ENCODE measurements at places on chromosomes 11 and 22.

DNA sequence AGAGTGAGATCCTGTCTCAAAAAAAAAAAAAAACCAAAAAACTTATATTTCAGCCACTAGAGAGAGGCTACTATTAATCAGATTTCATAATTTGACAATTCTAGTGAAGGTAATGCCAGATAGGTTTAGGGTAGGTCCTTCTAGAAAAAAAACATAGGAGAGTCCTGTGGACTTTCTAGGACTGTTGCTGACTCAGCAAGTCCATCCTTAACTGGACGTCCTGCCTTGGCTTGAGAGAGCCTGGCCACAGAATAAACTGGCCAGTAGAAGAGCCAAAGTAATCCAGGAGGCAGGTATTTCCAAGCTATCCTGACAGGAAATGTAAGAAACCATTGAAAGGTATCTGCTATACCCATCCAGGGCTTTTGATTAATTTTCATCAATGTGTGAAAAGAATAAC lies 64.6 kb downstream of the TRIM44 start:
- no peak for DNase-seq

- DNase-seq, result no peak
Measured at GRCh38 chr11:32109592-32109991, 18.7 kb downstream of the RCN1 start.

- no peak for DNase-seq
Measured at GRCh38 chr22:27557286-27558008, 244.1 kb downstream of the MN1 start.

GRCh38 chr11:104765401-104766095 lies 132.7 kb downstream of the CASP12 start:
- DNase-seq, result no peak
